ENCODE measurements at places on chromosomes 4 and X.
A peak's percentile ranks its signal among the peaks of the same experiment; 100 is the strongest.

GRCh38 chrX:109927663-109928273, 75.1 kb upstream of the TMEM164 start:
- DNase-seq, result no peak

DNA sequence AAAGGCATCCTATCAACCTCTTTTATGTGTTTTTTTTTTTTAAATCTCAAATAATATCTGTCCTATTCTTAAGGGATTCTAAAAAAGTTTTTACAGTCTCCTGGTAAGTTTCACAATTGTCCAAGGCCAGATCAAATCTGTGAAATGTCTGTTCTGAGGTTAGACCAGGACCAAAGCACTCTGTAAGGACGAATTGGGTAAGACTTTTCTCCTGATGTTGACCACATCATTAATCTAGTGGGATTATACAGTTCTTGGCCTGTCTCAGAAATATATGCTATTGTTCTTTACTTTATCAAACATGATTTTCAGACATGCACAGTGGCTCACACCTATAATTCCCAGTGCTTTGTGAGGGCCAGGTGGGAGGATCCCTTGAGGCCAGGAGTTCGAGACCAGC, 45.8 kb upstream of the TMEM131L start:
- no peak for DNase-seq

DNA sequence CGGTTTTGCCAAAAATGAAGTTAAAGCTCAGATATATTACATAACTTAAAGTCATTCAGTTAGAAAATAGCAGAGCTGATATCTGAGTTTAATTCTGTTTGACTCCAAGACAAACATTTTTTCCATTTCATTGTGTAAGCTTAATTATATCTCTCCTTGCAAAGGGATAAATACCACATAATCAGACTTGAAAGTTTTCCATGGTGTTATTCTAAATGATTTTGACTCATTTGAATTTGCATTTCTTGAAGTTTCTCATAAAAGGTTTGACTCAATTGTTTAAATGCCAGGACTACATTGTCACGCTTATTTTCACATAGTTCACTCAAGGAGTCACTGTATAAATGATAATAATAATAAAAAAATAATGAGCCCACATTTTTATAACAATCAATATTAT, 39.4 kb upstream of the DDX60 start:
- DNase-seq, result no peak

GRCh38 chr4:138706201-138706600, 309.4 kb upstream of the NOCT start:
- DNase-seq, result no peak

DNA sequence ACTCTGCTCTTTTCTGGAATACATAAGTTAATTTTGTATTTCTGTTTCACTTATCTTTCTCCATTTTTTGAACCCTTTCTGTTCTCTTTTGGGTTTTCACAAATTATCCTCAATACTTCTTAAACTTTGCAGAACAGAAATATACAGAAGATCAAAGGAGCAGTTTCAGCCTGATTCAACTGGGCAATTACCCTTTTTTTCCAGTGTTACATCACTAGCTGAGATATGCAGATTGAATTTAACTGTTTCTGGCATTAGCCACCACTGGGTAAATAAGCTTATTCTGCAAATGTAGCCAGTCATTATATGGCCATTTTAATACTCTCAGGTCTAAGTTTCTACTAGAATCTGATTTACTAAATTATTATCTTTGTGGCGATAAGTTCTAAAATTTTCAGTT, 66.9 kb upstream of the GRID2 start:
- DNase-seq, result no peak

- DNase-seq, result no peak
Observed at GRCh38 chrX:47497271-47497888, 14.4 kb upstream of the ZNF41 start.

- no peak for DNase-seq
Observed at GRCh38 chr4:153927451-153927850, 138.6 kb upstream of the SFRP2 start.

DNA sequence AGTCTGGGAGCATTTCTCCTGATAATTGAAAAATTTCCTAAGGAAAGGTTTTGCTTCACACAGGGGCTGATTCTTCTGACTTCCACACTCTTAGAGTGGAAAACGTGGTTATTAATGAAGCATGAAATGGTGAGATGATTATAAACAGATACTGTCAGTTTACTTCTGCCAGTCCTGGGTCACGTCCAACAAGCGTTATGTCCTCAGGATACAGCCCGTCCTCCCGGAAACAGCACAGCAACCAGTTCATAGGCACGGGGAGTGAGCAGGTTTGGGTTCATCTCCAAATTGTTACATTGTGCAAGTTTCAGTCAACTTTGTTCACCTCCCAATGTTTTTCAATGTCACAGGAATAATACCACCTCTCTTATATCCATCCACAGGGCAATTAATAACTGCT, 98.8 kb downstream of the NPNT start:
- DNase-seq, result no peak

- DNase-seq, result no peak
Observed at GRCh38 chr4:20272411-20272872, 20.7 kb downstream of the SLIT2 start.

- DNase-seq, result no peak
Observed at GRCh38 chr4:110108422-110108821, 90.0 kb downstream of the ELOVL6 start.

GRCh38 chr4:186104890-186105646, 564 bp downstream of the FAM149A start:
- DNase-seq, result no peak

GRCh38 chr4:7960017-7960789, 20.5 kb upstream of the AFAP1 start:
- DNase-seq, result no peak

DNA sequence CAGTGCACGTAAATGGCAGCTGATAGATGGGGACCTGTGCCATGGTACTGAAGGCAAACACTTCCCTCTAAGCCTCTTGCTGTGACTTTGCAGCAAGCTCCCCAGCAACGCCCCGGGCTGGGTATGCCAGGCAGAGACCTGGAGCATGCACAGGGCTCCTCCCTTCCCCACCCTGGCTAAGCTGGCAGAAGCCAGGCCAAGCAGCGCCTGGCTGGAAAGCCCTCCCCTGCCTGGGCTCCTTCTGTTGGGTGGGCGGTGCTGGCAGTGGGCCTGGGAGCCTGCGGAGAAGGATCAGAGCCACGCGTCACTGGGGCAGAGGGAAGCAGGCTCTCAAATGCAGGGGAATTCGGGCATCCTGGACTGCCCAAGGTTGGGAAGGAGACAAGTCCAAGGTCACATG, 3.6 kb downstream of the ATP2B3 start:
- no peak for DNase-seq

DNA sequence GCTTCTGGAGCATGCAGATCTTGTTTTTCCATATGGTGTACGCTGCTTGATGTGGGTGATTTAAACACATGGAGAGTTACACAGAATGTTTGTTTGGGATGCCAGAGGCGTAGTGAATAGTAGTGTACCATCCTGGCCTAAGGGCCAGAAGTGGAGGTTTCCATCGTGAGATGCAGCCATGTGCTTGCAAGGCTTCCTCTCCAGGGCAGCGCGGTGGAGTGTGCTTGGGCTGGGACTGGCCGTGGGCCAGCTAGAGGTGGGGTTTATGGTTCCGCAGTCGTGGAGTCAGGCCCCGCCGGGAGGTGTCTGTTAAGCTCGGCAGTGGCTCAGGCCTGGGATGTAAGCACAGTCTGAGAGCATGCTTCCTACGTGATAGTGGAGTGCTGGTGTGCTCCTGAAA, 14.0 kb downstream of the STOX2 start:
- DNase-seq, result no peak

DNA sequence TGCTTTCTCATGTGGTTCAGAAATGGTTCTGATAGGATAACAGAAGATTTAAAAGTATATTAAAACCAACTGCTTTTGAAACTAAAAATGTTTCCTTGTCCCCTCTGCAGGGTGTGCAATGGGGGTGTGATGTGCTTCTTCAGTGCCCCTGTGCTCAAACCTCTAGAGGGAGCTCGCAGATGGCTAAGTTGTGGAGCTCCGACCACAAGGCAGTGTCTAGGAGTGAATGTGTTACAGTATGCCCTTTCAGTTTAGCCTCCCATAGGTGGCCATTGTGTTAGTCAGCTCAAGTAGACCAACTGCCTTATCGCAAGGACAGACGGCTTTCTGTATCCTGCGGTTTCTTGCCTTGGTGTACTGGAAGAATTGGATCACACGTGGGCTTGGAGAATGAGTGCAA, 130.5 kb downstream of the TENT5D start:
- no peak for DNase-seq

GRCh38 chrX:7024850-7025249, 122.7 kb upstream of the STS start:
- DNase-seq, result no peak

GRCh38 chr4:137739391-137739790, 207.1 kb upstream of the PCDH18 start:
- DNase-seq, result no peak

- DNase-seq, result no peak
Observed at GRCh38 chrX:8907688-8908087, 106.5 kb upstream of the FAM9A start.

DNA sequence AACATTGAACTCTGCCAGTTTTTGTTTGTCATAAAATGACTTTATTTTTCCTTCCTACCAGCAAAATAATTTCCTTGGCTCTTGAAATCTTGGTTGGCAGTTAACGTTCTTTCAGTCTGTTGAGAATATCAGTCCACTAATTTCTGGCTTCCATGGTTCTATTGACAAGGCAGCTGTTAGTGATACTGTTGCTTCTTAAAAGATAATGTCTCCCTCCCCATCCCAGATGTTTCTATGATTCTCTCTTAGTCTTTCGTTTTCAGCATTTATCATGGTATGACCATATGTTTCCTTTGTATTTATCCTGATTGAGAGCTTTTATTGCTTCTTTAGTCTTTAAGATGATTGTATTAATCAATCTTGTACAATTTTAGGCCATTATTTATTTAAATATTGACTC, 81.1 kb upstream of the STK26 start:
- DNase-seq, result no peak

DNA sequence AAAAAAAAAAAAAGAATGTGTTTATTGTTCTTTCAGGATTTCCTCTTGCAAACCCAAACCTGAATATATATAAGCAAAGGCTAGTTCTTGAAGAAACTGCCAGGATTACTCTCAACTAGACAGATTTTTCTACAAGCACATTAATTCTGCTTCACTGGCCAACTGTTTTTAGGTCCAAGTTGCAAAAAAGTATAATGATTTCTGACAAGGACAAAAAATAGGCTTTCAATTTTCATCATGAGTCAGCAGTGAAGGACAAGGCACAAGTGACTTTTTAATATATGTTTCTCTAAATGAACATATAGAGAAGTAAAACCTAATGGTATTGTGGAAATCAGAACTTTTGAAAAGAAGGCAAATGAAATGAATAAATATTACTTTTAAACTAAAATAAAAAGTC, 73.7 kb downstream of the ELOVL6 start:
- no peak for DNase-seq

DNA sequence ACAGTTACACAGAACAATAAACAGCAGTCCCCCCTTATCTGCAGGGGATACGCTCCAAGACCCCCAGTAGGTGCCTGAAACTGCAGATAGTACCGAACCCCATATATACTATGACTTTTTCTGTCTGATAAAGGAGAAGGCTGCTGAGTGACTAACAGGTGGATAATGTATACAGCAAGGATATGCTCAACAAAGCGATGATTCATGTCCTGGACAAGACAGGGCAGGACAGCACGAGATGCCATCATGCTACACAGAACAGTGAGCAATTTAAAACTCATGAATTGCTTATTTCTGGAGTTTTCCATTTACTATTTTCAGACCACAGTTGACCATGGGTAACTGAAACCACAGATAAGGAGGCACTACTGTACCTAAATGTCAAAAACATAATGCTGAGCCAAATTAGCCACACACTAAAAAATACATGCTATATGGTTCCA, 76.1 kb downstream of the MANBA start:
- DNase-seq, result no peak

DNA sequence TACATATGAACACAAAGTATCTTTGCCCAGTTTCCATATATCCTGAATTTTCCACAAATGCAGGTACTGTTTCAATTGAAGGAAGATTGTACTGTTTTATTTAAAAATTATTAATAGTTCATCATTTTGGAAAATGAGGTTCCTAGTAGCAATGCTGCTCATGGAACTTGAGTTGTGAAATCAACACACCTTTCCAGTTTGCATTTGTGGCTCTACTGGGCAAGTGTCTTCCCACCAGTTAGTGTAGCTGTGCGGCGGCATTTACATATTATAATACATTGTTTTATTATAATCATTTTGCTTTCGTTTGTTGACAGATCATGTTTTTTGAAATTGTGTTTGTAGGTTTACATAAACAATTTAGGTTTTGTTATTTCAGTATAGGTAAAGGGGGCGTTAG, 2.0 kb upstream of the DDX3X start:
- no peak for DNase-seq

DNA sequence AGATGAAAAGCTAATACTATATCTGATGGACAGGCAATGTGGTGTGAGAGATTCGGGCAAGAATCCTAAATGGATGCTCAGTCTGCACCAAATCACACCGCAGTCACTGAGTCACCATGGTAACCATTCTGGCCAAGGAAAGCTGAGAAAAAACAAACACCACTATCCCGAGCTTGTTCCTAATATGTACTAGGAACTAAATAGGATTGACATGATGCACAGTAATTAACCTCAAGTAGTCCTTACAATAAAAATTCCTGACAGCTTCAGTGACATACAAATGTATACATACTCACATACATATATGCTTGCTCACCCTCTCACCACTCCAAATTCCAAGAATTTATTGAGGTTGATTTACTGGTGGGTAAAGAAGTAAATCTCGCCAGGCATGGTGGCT, 1.1 kb upstream of the RAB40A start:
- DNase-seq, result no peak

GRCh38 chr4:76948443-76949275, 893 bp upstream of the SEPTIN11 start:
- peak; percentile 24 for DNase-seq

GRCh38 chrX:40008791-40009461, 88.8 kb downstream of the BCOR start:
- DNase-seq, result no peak

DNA sequence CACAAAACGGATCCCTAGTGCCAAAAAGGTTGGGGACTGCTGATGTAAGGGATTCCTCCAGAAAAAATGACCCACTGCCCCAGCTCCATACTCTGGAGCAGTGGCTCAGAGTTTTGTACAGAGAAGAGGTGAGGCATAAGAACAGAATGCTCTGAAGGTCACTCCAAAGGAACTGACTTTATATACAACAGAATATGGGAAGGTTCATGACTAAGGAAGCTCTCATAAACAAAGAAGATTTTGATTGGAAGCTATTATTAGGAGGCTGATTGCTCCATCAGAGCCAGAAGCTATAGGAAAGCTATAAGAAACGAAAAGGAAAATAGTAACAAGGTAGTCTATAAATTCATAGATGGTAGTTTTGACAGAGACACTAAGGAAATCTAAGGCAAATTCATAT, 203.1 kb downstream of the SLC7A11 start:
- no peak for DNase-seq

GRCh38 chr4:125277790-125278189, 37.0 kb upstream of the FAT4 start:
- no peak for DNase-seq
